ENCODE measurements at places on chromosomes 13 and 19.

DNA sequence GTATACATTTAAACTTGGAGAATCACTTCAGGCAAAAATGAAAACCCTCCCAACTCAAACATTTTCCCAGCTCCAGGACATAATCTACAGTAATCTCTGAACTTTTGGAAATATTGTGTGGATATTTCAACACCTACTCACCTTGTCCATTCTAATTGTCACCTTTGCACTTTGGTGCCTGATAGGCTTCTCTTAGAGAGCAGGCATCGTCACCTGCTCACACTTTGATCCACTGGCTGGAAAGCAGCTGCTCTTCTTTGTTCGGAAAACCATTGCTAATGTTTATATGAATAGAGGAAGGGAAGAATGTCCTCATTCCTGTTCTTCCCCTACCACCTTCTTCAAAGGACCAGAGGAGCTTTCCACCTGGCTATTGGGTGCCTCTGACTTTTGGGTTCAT, 411.2 kb downstream of the FGF9 start:
- no peak for DNase-seq

GRCh38 chr13:67772807-67773453, 542.8 kb upstream of the PCDH9 start:
- no peak for DNase-seq

- DNase-seq: no peak
Measured at GRCh38 chr19:12782424-12783290, 7.3 kb upstream of the HOOK2 start.

GRCh38 chr13:107832500-107833100, 382.7 kb downstream of the LIG4 start:
- no peak for DNase-seq

Measured in non-pigmented ciliary epithelial cell (primary cell).